ENCODE measurements at places on chromosomes 11 and 22. TPM values are rescaled to one million over a fixed set of nuclear protein-coding genes. Genes with fewer than 3 reads are reported as not detected.

LGALS1 gene
- 1,410 TPM for total RNA-seq

SLC37A2 gene
- total RNA-seq = 2.6 TPM

TRIM3 gene
- 7.0 TPM for total RNA-seq

MAP6 gene
- 0.24 TPM for total RNA-seq

UFD1 gene
- 93.5 TPM for total RNA-seq

PLEKHB1 gene
- 11.9 TPM for total RNA-seq

CASP5 gene
- not detected for total RNA-seq

HBG2 gene
- total RNA-seq = not detected

INS gene
- total RNA-seq = not detected

CDON gene
- 2.6 TPM for total RNA-seq

FGF4 gene
- not detected for total RNA-seq

TP53I11 gene
- 6.4 TPM for total RNA-seq

C1QTNF5 gene
- total RNA-seq = not detected

SERGEF gene
- total RNA-seq = 76.0 TPM

CYTH4 gene
- total RNA-seq = 53.7 TPM

IRAG1 gene
- 0.13 TPM for total RNA-seq

DNA sequence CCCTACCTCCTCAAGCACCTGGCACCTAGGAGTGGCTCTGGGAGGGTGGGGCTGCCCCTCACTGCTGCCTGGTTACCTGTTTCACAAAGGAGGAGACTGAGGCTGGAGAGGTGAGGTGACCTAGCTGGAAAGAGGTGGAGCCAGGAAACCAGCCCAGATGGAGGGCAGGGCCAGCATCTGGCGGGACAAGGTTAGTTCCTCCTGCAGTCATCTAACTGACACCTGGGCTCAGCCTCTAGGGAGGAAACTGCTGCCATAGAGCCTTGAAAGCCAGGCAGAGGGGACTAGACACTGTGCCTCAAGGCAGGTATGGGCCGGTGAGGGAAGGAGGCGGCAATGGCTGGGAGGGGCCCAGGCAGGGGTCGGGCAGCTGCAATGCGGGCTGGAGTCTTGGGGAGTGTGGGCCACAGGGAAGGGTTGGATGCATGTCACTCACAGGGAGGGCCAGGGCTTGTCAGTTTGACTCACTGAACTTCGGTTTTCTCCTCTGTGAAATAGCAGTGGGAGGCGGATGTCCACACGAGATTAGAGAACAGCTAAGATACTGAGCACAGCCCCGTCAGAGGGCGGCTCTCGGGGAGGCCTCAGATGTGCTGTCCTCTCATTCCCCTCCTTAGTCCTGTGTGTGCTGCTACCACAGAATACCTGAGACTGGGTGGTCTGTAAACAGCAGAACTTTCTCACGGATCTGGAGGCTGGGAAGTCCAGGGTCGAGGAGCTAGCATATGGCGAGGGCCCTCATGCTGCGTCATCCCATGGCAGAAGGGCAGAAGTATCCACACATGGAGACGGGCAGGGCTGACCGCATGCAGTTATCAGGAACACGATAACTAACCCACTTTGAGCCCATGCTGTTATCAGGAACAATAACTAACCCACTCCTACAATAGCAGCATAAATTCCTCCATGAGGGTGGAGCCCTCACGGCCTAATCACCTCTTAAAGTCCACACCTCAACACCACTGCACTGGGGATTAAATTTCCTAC lies 16.1 kb downstream of the MGAT3 start:
- no peak for ATAC-seq

DNA sequence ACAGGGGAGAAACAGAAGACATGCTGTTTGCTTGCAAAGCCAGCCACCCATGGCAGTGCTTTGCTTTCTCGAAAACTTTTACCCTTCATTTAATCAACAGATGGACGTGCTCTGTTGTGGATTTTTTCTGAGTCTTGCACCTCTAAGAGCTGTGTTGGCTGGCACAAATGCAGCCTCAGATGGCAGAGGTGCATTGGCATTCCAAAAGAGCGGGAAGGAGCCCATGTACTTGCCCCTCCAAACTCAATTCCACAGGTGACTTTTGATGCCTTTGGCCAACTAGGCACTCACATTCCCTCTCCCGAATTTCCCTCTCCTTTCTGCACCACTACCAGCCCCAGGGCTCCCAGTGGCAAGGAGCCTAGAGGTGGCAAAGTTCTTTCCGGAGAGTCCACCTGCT lies 1.2 kb downstream of the KIRREL3 start:
- ATAC-seq = no peak

- no peak for ATAC-seq
Observed at GRCh38 chr11:74770456-74770855, 21.8 kb downstream of the RNF169 start.

- ATAC-seq = no peak
Observed at GRCh38 chr22:44201665-44202064, 20.9 kb downstream of the PARVG start.

DNA sequence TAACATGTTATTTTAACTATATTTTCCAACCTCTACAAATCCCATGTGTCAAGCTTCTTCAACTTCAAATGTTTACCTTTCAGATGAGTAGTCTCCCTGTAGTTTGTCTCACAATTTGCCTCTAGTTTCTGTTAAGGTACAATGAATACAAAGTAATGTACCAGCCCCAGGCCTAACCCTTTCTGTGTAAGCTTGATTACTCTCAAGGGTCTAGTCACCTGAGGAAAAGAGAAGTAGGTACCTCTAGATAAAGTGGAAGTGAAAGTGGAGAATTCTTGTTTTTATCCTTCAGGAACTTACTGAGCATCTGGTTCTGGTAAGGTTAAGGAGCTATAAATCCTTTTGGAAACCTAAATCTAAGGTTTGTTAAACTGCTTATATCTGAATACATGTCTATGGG lies at the start of gene OR51A7:
TSS of gene OR51A7 (plus strand) at position 300 of the 400 bp plus-strand sequence. CDS start 3,587 bp downstream, outside the sequence.
- ATAC-seq = no peak

DNA sequence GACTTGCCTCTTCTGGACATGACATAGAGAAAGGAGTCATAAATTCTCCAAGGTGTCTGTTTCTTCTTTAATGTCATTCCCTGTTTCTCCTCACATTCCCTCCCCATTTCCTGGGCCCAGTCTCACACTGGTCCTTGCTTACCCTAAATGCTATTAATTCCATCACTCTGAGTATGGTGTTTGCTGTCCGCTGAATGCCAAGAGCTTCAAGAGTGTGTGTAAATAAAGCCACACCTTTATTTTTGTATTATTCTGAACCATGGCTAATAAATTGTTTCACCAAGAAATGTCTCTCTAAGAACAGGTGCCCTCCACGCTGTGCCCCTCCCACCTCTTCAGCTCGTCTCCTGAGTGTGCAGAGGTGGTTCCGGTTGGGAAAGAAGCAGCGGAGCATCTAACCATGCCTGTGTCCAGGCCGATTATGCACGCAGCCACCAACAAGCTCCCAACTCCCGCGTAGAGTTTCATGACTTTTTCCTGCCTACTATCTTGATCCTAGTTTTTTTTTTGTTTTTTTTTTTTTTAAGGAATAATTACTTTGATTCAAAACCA lies 8.6 kb downstream of the TMEM121B start:
- ATAC-seq = no peak

GRCh38 chr22:44304354-44304753 lies 8.4 kb downstream of the SHISAL1 start:
- peak; percentile 67 for ATAC-seq

DNA sequence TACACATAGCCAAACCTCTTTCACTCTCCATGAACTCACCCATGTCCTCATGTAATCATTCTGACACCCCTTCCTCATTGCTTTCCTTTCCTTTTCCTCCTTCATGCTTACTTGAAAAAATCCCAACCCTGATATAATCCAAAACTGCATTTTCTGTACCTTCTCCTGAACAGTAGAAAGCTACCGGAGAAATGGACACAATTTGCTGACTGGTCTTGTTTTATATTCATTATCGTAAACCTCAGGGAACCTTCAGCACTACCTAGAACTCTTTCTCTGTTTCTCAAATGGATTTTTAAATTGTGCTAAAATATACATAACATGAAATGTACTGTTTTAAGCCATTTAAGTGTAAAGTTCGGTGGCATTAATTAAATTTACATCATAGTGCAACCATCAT lies 996.9 kb downstream of the NTM start:
- ATAC-seq = no peak

DNA sequence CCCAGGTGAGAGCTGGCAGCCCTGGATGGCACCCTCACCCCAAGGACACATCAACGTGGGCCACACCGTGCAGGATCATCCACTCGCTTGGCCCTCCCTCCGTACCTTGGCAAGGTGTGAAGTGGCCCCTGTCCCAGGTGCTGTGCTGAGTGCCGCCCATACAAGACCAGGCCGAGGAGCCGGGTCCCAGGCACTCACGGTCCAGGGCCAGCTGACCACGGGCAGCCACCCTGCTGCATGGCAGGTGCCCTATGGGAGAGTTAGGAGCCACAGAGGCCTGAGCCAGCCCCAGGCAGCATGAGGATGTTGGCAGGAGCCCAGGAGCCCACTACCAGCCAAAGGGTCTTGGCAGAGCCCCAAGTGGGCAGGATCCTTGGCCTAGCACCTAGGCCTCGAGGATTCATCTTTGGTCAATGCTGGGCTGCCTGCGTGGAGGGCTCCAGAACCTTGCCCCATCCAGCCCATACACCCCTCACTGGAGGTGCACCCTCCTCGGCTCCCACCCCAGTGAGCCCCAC lies 19.6 kb downstream of the RTN4R start:
- no peak for ATAC-seq

DNA sequence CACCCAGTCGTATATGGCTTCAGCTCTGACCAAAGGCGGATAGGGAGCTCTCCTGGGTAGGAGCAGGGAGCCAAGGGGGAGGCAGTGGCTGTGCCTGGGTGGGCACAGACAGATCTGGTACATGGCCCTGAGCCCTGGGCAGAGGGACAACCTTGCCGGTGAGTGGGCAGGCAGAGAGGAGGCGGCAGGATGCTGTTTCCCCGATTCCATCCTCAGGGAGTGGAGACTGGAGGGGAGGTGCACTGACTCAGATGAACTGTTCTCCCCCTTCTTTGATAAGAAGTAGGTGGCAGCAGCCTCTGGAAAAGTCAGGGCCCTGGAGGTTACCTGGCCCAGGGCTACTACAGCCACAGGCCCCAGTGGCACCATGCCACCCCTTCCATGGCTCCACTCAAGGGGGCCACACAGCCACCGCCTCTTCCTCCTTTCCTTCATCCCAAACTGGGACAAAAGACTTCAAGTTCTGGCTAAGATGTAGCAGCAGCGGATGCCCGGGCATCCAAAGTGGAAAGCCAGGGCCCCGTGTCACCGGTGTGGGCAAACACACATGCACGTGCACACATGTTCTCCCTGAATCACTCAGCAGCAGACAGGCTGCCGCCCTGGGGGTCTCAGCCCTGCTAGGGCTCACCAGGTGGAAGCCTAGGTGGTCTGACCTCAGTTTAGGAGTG lies 13.4 kb downstream of the CXCR5 start:
- ATAC-seq = no peak

DNA sequence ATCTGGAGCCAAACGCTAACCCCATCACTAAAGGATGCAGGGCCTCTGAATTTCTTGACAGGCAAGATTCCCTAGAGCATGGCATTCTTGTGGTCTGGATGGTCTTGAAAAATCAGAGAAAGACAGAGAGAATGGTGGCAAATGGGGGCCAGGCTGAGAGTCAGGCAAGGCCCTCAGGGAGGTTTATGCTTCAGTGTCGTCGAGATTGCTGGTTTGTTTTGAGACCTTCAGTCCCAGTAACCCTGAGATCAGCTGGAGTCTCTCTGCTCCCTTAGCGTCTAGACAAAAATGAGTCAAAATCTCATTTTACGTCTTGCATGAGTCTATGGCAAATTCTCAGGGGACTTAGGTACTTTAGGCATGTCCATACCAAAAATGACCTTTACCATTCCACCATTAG lies 539.3 kb downstream of the SOX6 start:
- peak; percentile 15 for ATAC-seq

DNA sequence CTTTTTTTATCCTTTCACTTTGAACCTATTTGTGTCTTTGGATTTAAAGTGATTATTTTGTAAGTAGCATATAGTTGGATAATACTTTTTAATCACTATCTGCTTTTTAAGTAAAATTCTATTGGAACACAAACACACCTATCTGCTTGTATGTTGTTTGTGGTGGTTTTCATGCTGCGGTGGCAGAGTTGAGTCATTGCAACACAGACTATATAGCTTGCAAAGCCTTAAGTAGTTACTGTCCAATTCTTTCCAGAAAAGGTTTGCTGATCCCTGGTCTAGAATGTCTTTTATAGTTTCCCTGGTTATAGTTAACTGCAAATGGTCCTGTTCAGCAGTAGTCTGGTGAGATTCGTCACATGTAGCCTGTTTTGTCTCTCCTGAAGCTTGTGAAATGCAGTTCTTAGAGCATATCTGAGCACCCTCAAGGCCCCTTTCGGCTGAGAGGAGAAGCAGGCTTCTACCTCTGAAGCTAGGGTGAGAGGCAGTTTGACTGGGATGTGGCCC lies 21.5 kb downstream of the SHANK3 start:
- ATAC-seq = no peak

GRCh38 chr22:45526281-45526680 lies 23.6 kb downstream of the FBLN1 start:
- ATAC-seq = no peak

- no peak for ATAC-seq
Observed at GRCh38 chr22:46667245-46667623, 47.0 kb downstream of the GRAMD4 start.

- ATAC-seq = no peak
Observed at GRCh38 chr11:62666259-62666926, 1.3 kb downstream of the CSKMT start.

- no peak for ATAC-seq
Observed at GRCh38 chr22:31968022-31968421, 23.7 kb downstream of the YWHAH start.

DNA sequence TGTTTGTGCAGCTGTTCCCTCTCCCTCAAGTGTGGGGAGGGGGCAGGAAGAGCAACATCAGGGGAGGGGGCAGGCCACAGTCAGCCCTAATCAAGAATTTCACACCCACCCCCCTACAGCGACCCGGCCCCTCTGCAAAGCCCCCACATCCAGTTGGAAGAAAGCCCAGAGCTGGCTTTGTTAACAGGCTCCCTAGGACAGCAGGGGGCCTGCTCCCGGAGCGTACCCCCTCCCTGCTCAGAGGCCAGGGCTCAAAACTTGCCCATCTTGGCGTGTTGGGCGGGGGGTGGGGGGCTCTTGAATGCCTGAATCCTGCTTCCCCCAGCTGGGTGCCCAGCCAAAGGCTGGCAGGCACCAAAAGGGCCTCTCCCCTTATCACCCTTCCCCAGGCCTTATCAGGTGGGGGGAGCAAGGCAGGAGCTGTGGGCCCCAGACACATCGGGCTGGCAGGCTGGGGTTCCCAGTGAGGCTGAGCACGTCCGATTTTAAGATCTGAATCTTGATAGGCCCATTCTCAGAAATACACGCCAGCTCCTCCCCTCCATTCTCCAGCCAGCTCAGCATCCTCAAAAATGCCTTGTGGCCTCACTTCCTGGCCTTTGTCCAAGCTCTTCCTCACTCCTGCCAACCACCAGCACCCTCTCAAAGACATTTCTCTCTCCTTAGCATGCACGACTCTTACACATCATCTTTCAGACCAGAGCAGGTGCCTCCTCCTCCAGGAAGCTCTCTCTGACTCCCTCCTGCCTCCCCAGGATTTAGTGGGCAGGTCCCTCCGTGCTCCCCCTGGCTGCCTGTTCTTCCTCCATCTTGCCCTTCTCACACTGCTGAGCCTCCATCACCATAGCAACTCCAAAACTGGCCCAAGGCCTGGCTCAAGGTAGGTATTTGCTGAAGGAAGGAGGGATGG lies 384.8 kb downstream of the MN1 start:
- ATAC-seq = no peak

GRCh38 chr22:47215851-47216250 lies 453.4 kb downstream of the TBC1D22A start:
- ATAC-seq = no peak
